Pulmonary artery endothelial cell (primary cell): ENCODE measurements at places on chromosomes 1 and 21.
A peak's percentile ranks its signal among the peaks of the same experiment; 100 is the strongest.

- peak; percentile 95 for DNase-seq
These were observed 15.6 kb upstream of the TACSTD2 start for GRCh38 chr1:58592522-58593134.

DNA sequence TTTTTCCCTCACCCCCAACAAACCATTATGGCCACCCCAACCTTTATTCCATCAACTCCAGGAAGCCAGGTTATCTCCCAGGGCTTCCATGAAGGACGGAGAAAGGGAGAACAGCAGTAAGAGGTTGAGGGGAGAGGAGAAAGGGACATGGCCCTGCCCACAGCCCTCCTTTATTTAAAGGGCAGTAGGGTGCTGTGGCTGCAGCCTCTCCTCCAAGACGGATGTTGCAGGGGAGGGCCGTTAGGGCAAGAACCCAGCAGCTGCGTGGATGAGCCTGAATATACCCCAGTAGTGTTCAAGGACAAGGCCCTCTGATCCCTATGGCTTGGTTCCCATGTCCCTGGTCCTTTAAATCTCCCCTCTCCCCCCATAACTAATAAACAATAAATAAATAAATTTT, 5.9 kb downstream of the RXFP4 start:
- no peak for DNase-seq

- DNase-seq = no peak
These were observed 837 bp downstream of the UBASH3A start for GRCh38 chr21:42404539-42404938.

GRCh38 chr1:107105914-107106313, 34.9 kb upstream of the NTNG1 start:
- DNase-seq = no peak

GRCh38 chr1:212973426-212973825, 23.1 kb downstream of the VASH2 start:
- DNase-seq = no peak

- no peak for DNase-seq
These were observed 10.1 kb downstream of the EXTL1 start for GRCh38 chr1:26031611-26032220.

GRCh38 chr1:35470977-35471613, 86.1 kb downstream of the KIAA0319L start:
- DNase-seq = no peak

DNA sequence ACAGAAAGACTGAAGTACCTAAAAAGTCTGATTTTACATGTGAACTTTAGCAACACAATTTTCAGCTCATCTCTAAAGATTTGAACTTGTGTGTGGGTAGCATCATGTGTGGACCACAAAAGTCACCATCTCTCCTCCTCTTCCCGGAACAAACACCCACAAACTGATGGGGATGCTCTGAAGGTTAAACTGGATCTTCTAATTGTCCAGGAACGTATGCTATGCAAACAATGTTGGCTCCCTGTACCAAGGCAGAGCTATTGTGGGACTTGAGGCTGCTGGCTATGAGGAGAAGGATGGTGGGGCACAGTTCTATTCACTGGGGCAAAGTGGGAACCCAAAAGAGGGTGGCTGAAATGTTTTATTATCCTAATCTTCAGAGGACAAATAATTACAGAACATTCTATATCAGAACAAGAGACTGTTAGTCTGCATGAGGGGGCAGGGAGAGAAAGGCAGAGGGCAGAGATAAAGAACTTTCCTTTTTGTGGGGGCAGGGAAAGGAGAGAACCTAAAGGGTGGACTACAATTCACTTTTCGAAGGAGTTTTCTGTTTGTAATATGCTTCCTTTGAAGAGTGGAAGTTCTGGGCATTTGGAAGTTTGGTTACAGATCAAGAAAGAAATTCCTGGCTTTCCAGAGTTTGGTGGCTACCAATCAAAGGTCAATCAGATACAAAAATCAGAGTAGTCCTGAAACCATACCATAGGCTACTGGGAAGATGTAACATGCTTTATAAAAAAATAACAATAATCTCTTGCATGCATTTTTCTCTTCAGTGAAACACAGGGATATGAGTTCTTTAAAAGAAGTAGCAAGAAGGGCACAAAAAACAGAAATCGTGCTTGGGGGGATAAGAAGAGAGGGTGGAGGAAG, 62.9 kb downstream of the GADD45A start:
- DNase-seq = no peak

DNA sequence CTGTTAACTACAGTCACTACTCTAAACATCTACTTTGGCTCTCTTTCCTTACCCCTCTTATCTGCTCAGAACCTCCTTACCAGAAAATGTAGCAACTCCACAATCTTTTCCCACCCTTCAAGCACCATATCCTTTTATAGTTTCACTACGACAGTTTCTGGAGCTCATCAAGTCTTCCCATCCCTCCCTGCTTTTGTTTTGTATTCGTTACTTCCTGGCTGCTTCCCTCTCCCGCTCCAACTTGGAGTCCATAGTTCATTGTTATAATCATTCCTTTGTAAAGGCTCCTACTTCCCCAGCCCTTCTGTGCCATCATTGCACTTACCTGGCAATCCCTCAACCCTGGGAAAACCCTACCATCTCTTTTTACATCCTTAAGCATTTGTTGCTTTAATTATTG, 18.0 kb downstream of the MPZL1 start:
- no peak for DNase-seq

GRCh38 chr1:31010086-31010989, 55.2 kb downstream of the PUM1 start:
- no peak for DNase-seq

DNA sequence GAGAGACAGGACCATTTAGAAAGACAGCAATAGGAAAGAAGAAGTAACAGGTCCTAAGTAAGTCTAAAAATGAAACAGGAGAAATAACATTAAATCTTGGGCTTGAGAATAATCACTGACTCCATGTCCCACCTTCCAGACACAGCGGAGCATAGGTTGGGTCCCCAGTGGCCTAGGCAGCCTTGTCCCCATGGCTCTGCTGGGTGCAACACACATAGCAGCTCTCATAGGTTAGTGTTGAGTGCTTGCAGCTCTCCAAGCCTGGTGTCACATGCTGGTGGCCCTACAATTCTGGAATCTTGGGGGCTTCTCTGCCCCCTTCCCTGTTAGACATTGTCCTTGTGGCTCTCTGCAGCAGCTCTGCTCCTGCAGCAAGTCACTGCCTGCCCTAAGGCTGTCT, 952.8 kb upstream of the ADGRL2 start:
- no peak for DNase-seq

- DNase-seq = no peak
These were observed 128.5 kb upstream of the RRP15 start for GRCh38 chr1:218156595-218156994.

DNA sequence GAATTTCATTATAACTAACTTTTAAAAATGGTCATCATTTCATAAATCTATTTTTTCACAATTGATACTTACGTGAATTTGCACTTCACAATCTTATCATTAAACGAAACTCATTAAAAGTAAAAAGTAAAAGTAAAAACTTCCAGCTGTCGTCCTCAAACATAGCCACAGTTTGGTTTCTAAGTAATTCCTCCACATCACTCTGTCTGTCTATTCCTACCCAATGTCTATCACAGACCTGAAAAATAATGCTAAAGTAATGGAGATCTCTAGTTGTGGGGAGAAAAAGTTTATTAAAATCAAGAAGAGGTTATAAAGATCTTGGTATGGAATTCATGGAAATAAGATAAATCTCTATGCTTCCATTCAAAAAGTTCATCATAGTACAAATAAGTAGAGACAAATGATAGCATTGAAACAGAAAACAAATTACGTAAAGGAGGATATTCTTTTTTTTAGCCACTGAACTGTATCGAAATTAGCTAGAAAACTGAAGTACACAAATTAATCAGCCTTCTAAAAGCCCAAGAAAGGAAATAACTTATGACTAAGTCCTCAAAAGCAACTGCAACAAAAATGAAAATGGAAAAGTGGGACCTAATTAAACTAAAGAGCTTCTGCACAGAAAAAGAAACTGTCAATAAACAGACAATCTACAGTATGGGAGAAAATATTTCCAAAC, 148.6 kb downstream of the TIAM1 start:
- no peak for DNase-seq

DNA sequence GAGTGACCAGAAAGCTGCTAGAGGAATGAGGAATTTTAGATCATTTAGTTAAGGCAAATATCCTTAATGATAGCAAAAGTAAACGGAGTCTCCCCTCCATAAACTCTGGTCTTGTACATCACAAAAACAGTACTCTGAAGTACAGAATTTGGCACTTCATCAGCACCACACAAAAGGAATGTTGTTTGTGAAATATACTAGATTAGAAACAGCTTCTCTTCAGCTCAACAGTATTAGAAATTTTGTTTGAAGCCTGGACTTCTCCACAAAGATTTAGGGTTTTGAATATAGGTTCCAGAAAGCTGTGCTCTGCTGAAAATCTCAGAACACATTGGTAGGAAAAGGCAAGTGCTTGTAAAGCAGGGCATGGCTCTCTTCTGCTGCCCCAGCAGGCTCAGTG, 135.1 kb upstream of the PTGFR start:
- no peak for DNase-seq

GRCh38 chr21:42162831-42163510, 56.0 kb upstream of the ABCG1 start:
- no peak for DNase-seq

DNA sequence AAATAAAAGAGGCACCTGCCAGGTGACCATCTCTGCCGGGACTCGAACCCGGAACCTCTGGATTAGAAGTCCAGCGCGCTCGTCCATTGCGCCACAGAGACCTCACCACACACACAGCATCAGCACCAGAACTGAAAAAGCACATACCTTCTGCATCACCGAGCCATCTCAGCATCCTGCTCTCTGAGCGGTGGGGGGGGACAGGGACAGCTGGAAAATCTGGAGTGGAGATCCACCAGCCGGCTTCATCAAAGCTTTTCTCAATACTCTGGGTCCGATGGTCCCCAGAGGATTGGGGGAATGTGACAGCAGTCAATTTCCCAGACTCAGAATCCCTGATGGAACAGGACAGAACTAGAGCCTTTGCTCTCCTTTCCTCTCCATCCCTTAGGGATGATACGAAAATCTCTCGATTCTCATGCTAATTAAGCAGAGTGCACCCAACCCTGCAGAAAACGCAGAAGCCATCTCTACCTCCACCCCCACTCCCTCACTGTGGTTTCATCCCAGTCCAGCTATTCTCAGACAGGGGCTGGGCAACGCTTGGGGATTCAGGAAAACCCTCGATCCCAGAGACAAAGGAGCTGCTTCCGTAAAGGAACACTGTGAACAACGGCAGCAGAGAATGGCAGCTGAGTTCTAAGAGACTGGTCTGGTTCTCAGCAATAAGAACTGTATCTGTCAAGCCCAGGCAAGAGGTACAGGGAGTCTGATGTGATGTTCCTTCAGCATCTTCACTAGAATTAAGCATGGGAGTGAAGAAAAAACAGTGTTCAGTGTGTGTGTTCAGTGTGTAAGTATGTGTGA, 29.6 kb upstream of the CADM3 start:
- DNase-seq = no peak

DNA sequence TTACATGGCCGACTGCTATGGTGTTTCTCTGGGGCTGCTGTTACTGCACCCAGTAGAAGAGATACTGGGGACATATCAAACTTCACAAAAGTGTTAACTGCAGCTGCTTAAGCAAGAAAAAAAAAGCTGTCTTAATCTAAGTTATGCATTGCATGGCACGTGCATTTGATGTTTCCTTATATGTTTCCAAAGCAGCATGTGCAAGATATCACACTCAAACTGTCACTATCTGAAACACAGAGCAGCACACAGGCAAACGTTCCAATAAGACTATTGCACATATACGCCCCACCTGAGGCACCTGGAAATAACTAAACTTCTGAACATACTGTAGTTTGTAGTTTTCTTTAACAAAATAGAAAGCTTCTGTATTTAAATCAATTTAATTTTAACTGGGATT, 671.4 kb upstream of the ADGRL2 start:
- no peak for DNase-seq

DNA sequence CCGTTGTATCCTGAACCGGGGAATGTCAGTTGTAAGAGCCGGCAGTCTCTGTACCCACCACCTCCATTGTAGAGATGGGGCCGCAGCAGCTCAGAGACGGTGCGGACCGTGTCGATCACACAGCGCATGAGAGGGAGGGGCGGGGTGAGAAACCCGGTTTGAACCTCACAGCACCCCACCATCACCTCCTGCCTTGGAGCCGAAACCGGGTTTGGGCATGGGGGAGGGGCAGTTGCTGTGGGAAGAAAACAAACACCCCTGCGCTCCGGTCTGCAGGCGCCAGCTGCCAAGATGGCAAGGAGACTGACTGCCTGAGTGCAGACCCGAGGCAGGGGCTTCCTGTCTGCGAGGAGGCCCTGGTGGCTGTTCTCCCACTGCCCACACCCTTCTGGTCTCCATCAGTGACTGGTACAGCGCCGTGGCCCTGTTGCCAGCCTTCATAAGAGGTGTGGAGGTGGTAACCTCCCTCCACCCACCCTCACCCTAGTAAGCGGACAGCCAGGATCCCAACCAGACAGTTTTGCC, 69.2 kb upstream of the SSBP3 start:
- no peak for DNase-seq

GRCh38 chr1:2962061-2962460, 59.2 kb upstream of the ACTRT2 start:
- no peak for DNase-seq

- no peak for DNase-seq
These were observed 9.0 kb downstream of the SOX13 start for GRCh38 chr1:204081791-204082513.

GRCh38 chr1:67644566-67644965, 40.4 kb upstream of the GADD45A start:
- DNase-seq = no peak

DNA sequence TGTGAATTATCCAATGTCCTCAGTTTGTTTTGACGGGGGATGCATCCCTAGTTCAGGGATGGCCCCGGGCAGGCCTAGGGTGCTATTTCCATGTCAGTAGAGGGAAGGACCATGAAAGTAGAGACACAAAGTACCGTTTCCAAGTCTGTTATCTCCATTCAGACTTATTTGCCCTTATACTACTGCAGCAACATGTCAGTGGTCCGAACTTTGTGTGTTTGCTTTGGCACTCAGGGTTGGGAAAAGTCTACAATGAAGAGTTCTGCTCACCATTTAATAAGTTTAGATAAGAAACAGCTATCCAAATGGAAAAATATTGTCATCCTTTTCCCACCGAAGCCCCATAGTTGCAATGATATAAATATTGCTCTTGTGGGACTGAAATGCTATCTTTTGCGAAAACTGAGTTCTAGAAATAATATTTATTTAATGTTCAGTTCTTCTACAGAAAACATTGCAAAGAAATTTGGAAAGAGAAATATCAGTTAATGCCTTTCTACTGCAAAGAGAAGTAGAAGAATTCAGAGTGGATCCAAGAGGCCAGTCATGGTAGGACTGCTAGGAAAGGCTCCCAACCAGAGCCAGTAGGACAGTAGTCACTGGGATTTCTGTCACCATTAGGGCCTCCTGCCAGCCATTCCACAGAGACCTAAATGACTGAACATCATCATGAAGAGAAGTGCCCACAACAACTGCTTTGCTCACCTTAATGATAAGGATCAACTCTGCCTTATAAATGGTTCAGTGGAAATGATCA, 11.5 kb upstream of the AGT start:
- DNase-seq = no peak

- DNase-seq = no peak
These were observed 31.4 kb downstream of the RHBG start for GRCh38 chr1:156400191-156400935.

- DNase-seq = peak; percentile 58
These were observed 45.5 kb downstream of the TNFSF4 start for GRCh38 chr1:173161510-173162221.

- no peak for DNase-seq
These were observed 27.1 kb upstream of the HAO2 start for GRCh38 chr1:119341372-119341947.
